ENCODE measurements at places on chromosomes 6 and 20. TPM values are rescaled to one million over a fixed set of nuclear protein-coding genes. Genes with fewer than 3 reads are reported as not detected.

The CFAP61 gene
- total RNA-seq: not detected

The CGA gene
- total RNA-seq: not detected

The FGD2 gene
- total RNA-seq: 13.5 TPM

DNA sequence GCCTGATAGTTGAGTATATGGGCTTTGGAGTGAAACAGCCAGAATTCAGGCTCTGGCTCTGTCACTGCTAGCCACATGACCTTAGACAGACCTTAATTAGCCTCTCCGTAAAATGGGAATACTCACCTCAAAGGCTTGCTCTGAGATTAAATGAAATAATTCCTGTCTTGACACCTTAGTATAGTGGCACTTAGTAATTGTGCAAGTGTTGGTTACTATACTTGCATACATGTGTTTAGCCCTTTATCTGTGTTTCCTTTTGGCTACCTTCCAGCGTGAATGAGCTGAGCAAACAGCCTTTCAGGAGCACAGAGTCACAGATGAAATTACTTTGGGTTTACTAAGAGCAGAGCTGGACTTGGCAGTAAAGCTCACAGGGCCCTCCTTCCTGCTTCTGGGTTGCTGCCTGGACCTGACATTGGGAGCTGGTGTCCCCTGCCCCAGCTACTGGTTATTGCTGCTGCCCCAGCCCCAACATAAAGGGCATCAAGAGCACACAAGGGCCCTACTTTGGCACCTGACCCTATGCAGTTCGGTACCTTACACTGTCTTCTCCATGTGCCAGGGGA is 32.8 kb downstream of the CD164 start:
- peak; percentile 79 for DNase-seq

- no peak for DNase-seq
These were observed 3.6 kb downstream of the OR10C1 start for GRCh38 chr6:29442719-29443118.

GRCh38 chr20:18527836-18528235 is 20.1 kb downstream of the SEC23B start:
- no peak for DNase-seq

DNA sequence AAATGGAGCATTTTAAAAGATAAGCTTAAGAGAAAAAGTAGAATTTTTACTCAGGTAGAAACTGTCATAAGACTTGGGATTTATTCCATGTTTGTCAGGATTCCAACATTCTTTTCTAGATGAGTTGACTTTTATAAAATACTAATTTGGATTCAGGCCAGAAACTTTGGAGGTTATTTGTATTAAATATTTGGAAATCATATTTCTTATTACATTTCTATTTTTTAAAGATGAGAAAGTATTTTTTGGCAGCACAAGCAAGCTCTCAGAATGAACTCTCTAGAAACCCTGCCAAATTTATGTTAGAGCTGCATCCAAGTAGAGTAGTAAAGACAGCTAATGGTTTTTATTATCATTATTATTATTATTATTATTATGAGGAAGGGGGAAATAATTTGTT is 1014.9 kb upstream of the GJE1 start:
- DNase-seq: no peak

GRCh38 chr6:131955876-131956275 is 4.7 kb upstream of the CCN2 start:
- DNase-seq: no peak

Measured in left colon (tissue), 2 donors.